ENCODE measurements at places on chromosomes 12 and 14.

DNA sequence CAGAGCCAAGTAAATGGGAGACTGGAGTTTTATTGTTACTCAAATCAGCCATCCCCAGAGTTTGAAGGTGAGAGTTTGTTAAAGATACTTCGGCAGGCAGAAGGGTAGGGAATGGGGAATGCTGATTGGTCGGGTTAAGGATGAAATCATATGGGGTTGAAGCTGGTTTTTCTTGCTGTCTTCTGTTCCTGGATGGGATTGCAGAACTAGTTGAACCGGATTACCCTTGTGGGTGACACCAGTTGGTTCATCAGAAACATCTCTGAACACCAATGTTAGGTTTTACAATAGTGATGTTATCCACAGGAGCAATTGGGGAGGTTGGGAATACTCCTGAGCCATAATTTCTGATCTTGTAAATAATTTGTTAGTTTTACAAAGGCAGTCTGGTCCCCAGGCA is 18.7 kb upstream of the SMCO2 start:
- no peak for DNase-seq

DNA sequence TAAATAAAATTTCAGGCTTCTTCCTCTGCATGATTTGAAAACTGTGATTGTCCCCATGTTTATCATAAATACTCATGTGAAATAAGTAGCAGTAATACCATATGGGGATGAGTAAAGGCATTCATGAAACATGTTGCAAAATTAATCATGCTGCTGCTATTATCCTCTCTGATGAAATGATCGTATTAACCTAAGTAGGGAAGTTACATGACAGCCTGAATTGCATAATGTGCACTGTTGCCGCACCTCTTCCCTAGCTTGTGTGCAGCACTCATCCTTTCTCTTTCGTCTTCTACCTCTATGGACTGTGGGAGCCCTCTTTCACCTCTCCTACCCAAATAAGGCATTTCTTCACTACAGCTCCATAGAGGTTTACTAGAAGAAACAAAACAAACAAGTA is 367.6 kb downstream of the SOX5 start:
- no peak for DNase-seq

GRCh38 chr12:114688256-114688845 is 4.4 kb upstream of the TBX3 start:
- DNase-seq: no peak

- DNase-seq: no peak
Observed at GRCh38 chr14:33602396-33602795, 348.5 kb downstream of the EGLN3 start.

DNA sequence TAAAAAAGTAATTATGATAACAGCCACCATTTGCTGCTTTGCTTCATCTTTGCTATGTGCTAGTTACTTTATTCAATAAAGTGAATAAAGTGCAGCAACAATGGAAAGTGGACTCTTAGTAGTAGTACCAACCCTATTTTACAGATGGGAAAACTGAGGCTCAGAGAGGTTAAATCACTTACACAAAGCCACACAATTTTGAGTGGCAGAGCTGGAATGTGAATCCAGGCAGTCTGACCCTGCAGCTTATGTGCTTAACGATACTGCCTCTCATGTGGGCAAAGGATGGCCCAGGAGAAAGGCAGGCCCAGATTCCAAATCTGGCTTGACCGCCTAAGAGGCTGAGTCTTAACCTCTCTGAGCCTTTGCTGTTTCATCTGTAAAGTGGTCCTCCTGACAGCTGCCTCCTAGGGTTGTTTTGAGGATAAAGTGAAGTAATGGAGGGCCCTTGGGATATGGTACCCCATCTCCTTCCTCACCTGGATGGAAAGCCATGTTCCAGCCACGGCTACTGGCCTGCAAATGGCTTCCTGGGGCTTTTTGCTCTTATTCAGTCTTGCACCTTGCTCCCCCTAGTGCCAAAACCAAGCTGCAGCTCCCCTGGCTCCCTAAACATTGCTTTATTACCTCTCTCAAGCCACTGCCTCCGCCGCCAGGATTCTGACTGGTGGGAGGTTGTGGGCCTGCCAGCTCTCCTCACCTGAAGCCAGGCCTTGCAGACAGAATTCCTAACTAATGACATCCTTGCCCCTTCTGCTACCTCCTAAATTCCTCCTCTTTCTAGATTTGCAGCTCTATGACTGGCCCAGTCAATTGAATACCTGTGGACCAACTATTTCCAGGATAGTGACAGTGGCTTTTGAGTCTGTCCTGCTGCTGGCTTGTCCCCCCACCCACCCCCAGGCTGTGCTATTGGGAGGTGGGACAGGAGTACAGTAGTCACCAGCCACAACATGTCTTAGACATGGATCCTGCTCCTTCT is 283.3 kb upstream of the PWP1 start:
- peak; percentile 35 for DNase-seq

- DNase-seq: no peak
Observed at GRCh38 chr14:22341049-22341448, 248.0 kb downstream of the DAD1 start.

DNA sequence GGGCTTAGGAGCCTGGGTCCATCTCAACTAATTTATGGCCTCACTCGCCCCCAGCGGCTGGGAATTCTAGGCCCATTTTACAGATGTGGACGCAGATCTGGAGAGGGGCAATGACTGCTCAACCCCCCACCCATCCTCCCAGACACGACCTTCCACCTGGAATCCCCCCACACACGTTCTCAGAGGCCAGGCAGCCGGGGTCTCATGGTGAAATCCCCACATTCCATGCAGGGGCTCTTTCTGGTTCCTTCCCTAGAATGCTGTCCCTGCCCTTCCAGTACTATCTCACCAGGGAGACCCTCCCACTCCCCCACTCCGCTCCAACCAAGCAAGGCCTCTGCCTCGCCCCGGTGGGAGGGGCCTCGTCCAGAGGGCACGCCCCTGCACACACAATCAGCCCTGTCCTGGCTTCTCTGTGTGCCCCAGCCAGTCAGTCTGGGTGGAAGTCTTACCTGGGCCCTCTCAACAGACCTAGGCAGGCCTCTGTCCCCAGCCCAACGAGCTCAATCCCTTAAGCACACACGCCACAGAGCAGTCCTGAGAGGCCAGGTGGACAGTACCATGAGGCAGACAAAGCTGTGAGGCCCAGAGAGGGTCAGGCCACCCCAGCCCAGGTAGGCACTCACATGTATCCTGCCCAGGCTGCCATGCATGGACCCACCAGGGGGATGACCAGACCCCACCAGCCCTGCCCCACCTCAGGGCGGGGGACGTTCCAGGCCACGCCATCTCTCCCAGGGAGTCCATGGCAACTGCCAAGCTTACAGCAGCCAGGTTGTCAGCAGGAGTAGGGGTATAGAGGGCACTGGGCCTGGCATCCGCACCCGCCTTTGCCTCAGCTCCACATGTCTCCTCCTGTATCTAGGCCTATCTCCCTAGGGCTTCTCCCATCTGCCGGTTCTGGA is 1.3 kb upstream of the ANKRD9 start:
- DNase-seq: no peak

- DNase-seq: no peak
Observed at GRCh38 chr14:100056964-100057795, 8.0 kb upstream of the EVL start.

GRCh38 chr14:86020841-86021240 is 490.9 kb downstream of the FLRT2 start:
- no peak for DNase-seq

- no peak for DNase-seq
Observed at GRCh38 chr14:37114002-37114401, 58.4 kb downstream of the SLC25A21 start.

DNA sequence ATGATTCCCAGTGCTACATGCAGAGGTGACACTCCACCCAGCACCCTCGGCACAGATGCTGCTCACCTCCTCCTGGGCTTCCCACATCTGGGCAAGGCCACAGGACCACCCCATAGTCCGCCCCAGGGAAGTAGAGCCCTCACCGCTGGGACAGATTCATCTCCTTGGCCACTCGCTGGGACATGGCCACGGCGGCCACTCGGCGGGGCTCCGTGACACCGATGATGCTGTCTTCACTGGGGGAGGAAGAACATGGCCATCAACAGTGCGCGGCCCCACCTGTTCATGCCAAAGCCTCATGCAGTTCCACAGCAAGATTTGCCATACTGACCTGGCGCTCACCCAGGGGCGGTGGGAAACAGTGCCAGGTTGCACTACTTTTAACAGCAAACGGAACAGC is 13.7 kb downstream of the DHX37 start:
- no peak for DNase-seq
